Muscle of back (tissue), 13 donors: ENCODE measurements at places on chromosomes 12 and 14. TPM values are rescaled to one million over a fixed set of nuclear protein-coding genes. Genes with fewer than 3 reads are reported as not detected.

RIPK3 gene
- polyA plus RNA-seq, result 1.6 TPM

OTX2 gene
- polyA plus RNA-seq, result not detected

ATL1 gene
- 11.0 TPM for polyA plus RNA-seq

DEGS2 gene
- 0.37 TPM for polyA plus RNA-seq

TMTC1 gene
- 64.4 TPM for polyA plus RNA-seq

LALBA gene
- polyA plus RNA-seq, result not detected

SERPINA1 gene
- polyA plus RNA-seq, result 0.76 TPM

MYF5 gene
- polyA plus RNA-seq, result 33.6 TPM

KLHL33 gene
- 1.8 TPM for polyA plus RNA-seq

RGS6 gene
- polyA plus RNA-seq, result 4.8 TPM

PZP gene
- 0.72 TPM for polyA plus RNA-seq

TMCC3 gene
- polyA plus RNA-seq, result 23.7 TPM

KERA gene
- polyA plus RNA-seq, result 41.1 TPM

LIN52 gene
- 12.1 TPM for polyA plus RNA-seq

ZDHHC22 gene
- polyA plus RNA-seq, result 0.56 TPM

GUCY2C gene
- 0.25 TPM for polyA plus RNA-seq

ATP23 gene
- 7.8 TPM for polyA plus RNA-seq

PTPRO gene
- 1.7 TPM for polyA plus RNA-seq

LUM gene
- polyA plus RNA-seq, result 689 TPM

DCN gene
- polyA plus RNA-seq, result 1,762 TPM

OR6C75 gene
- polyA plus RNA-seq, result not detected

CCDC59 gene
- 36.9 TPM for polyA plus RNA-seq

TRPV4 gene
- 0.50 TPM for polyA plus RNA-seq

RNF212B gene
- not detected for polyA plus RNA-seq

RNASE7 gene
- 0.18 TPM for polyA plus RNA-seq

TCL1B gene
- not detected for polyA plus RNA-seq

CELA1 gene
- polyA plus RNA-seq, result not detected

HOXC12 gene
- not detected for polyA plus RNA-seq

BDKRB2 gene
- 5.1 TPM for polyA plus RNA-seq

GPRC5D gene
- 0.49 TPM for polyA plus RNA-seq

ESYT1 gene
- polyA plus RNA-seq, result 80.1 TPM

PTCSC3 gene
- not detected for polyA plus RNA-seq

LRRC9 gene
- 0.37 TPM for polyA plus RNA-seq

SNRPF gene
- polyA plus RNA-seq, result 60.5 TPM

KRT75 gene
- not detected for polyA plus RNA-seq

ZFYVE26 gene
- polyA plus RNA-seq, result 13.6 TPM

PSMC6 gene
- polyA plus RNA-seq, result 122 TPM

FAM161B gene
- 9.2 TPM for polyA plus RNA-seq

BCL2L14 gene
- not detected for polyA plus RNA-seq

IPO4 gene
- 21.5 TPM for polyA plus RNA-seq

SALL2 gene
- polyA plus RNA-seq, result 15.3 TPM

LRRK2 gene
- polyA plus RNA-seq, result 3.3 TPM

MRPS35 gene
- 62.9 TPM for polyA plus RNA-seq

KRT2 gene
- not detected for polyA plus RNA-seq

FLRT2 gene
- 93.5 TPM for polyA plus RNA-seq

NINJ2 gene
- 4.4 TPM for polyA plus RNA-seq

GNB3 gene
- 27.9 TPM for polyA plus RNA-seq

TEX22 gene
- polyA plus RNA-seq, result 0.24 TPM

PTPRB gene
- polyA plus RNA-seq, result 21.0 TPM

LGR5 gene
- polyA plus RNA-seq, result 9.6 TPM

PLD4 gene
- polyA plus RNA-seq, result 5.7 TPM

ZNF891 gene
- polyA plus RNA-seq, result 1.3 TPM
